Fibroblast of mammary gland (primary cell): ENCODE measurements at places on chromosomes 3 and 15.
A peak's percentile ranks its signal among the peaks of the same experiment; 100 is the strongest.

- DNase-seq = peak; percentile 5
These were observed 171.5 kb downstream of the LRTM1 start for GRCh38 chr3:54756330-54756731.

GRCh38 chr3:122406198-122406597, 9.7 kb downstream of the WDR5B start:
- DNase-seq = no peak

- no peak for DNase-seq
These were observed 136.1 kb downstream of the CACNA1D start for GRCh38 chr3:53630547-53630946.

DNA sequence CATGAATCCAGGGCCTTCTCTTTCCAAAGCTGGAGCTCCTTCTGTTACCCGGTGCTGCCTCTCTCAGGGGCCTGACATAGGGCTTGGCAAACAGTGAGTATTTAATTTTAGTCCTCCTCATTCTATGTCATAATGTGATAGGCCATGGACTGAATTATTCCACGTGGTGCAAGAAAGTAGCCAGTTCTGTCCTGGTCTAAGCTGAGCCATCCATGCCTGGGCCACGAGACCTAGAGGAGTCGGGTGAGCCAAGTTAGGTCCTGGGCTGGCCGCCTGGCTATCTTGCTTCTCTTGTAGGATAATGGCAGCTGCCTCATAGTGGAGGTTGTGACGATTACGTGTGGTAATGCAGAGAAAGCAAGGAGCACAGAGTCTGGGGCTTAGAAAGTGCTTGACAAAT, 170.6 kb downstream of the FAM43A start:
- no peak for DNase-seq

GRCh38 chr3:188031121-188031520, 122.8 kb upstream of the LPP start:
- DNase-seq = no peak

DNA sequence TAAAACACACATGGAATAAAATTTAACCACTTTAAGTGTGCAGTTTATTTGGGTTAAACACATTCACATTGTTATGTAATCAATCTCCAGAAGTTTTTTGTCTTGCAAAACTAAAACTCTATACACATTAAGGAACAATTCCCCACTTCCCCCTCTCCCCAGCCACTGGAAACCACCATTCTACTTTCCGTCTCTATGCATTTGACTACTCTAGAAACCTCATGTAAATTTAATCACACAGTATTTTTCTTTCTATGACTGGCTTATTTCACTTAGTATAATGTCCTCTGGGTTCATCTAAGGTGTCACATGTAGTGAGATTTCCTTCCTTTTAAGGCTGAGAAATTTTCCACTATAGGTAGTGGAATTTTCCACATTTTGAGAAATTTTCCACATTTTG, 568.7 kb upstream of the UBE2E2 start:
- DNase-seq = no peak

- no peak for DNase-seq
These were observed 1.9 kb downstream of the CHD2 start for GRCh38 chr15:92901995-92902394.

DNA sequence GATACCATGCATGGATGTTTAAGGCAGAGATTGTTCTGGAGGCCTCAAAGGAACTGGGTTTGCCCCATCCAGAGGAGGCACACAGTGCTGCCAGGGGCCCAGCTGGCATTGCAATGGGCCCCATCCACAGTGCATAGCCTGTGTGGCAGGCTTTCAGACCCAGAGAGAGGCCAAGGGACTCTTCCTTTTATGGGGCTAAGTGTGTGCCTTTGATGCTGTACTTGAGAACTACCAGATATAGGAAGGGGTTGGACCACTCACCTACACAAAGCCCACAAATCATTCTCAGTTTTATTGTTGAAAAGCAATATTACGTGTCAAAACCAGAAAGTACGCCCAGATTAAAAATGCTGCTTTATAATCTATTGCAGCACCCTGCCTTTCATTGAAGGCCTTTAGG, 134.9 kb downstream of the EPHB1 start:
- DNase-seq = no peak

- DNase-seq = no peak
These were observed 95.3 kb upstream of the SLC2A2 start for GRCh38 chr3:171121801-171122200.

DNA sequence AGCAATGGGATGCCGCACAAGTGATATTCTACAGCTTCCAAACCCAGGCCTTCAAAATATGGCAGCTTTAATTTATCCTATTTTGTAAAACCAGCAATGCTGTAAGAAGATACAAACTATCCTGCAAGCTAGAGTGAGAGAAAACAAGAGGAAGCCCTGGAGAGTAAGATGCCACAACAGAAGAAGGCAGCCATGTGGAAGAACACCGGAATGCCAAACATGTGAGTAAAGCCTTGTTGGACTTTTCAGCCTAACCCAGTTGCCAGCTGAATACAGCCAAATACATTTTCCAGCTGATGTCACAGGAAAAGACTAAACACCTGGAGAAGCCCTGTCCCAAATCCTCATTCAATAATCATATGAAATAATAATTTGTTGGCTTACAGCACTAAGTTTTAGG, 1115.1 kb upstream of the CADM2 start:
- no peak for DNase-seq

DNA sequence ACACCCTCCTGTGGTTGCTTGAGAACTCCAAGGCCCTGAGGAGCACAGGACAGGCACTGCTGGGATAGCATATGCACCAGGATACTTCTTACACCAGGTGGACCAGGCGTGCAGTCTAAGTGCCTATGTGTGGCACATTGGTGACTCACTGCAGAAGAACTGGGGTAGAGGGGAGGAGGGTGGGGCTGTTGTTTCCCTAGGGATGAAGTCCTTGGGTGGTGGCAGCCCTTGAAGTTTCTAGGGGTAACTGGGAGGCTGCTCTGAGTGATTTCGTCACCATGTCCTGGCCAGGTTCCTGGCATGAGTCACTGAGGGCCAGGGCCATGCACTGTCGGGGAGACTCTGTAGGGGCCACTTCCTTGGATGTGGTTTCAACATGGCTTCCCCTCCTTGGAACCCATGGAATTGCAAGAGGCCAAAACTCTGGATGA, 15.9 kb downstream of the MYZAP start:
- DNase-seq = peak; percentile 71

- DNase-seq = peak; percentile 39
These were observed 51.3 kb downstream of the CCK start for GRCh38 chr3:42214565-42215283.

- DNase-seq = peak; percentile 61
These were observed 44.5 kb downstream of the OXNAD1 start for GRCh38 chr3:16309558-16309957.

- peak; percentile 26 for DNase-seq
These were observed 458.4 kb upstream of the ADAMTS9 start for GRCh38 chr3:65146179-65146578.

DNA sequence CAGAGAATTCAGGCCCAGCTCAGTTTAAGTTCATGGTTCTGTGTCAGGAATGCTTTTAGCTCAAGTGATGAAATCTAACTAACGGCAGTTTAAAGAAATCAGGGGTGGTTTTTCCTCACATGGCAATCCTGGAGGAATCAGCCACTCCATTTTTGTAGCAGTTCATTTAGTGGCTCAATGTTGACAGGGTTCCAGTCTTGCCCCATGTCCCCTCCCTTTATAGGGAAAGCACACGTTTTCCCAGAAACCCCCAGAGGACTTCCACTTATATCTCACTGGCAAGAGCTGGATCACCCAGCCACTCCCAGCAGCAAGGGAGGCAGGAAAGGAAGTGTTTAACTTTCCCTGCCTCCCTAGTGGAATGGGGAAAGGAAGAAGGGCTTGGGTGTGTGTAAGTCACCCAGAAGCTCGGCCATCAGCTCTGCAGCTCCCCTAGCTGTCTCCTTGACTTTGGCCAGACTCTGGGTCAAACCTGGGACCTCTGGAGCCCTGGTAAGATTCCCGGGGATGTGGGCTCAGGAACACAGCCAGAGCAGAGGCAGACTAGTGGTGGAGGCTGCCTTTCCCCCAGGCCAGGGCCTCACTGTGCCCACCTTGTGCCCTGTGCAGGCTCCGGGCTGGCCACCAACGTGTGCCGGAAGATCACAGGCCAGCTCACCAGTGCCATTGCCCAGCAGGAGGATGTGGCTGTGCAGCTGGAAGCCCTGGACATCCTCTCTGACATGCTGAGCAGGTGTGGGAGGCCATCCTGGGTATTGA, 11.3 kb downstream of the CAND2 start:
- no peak for DNase-seq

GRCh38 chr15:61474796-61475195, 245.7 kb upstream of the RORA start:
- DNase-seq = peak; percentile 60

DNA sequence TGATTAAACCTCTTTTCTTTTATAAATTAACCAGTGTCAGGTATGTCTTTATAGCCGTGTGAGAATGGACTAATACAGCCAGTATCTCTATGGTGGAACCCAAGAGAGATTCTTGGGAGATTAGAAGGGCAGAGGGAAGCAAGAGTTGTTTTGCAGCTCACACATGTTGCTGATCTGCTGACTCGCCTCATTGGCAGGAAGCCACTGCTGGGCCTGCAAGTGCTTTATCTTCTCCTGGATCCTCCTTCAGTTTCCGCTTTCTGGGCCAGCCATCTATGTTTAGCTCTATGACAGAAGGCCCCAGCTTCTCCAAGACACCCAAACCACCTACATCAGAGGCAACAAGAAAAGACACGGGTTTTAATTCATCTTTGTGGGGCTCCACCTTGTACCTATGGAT, 23.4 kb upstream of the GALNT15 start:
- DNase-seq = peak; percentile 95

DNA sequence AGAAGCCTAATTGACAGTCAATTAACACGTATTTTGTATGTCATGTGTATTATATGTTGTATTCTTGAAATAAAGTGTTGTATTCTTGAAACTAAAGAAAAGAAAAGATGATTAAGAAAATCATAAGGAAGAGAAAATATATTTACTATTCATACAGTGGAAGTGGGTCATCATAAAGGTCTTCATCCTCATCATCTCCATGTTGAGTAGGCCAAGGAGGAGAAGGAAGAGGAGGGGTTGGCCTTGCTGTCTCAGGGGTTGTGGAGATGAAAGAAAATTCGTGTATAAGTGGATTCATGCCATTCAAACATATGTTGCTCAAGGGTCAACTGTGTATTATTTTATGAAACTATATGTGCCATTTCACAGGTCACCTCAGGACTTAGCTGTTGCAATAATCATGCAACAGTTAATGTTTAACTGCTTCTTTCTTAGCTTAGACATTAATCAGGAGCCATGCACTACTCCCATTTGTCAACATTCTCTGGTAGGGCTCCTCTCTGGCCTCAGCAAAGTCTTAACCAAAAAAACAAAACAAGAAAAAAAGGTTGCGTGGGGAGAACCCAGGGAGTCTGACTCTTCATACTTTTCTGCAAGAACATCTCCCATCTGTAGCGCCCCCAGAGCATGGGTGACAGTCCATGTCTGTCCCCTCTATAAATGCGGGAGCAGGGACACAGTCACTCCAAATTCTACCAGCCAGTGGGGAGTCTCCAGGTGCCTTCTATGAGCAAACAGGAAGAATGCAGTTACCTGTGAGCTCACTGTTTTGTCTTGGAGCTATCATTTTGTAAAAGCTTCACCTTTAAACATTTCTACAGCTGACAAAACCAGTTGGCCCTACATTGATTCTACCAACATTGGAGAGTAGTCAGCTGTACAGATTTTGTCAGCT, 19.9 kb upstream of the LRRC2 start:
- DNase-seq = no peak

- DNase-seq = peak; percentile 71
These were observed 15.3 kb downstream of the P2RY14 start for GRCh38 chr3:151262871-151263525.

DNA sequence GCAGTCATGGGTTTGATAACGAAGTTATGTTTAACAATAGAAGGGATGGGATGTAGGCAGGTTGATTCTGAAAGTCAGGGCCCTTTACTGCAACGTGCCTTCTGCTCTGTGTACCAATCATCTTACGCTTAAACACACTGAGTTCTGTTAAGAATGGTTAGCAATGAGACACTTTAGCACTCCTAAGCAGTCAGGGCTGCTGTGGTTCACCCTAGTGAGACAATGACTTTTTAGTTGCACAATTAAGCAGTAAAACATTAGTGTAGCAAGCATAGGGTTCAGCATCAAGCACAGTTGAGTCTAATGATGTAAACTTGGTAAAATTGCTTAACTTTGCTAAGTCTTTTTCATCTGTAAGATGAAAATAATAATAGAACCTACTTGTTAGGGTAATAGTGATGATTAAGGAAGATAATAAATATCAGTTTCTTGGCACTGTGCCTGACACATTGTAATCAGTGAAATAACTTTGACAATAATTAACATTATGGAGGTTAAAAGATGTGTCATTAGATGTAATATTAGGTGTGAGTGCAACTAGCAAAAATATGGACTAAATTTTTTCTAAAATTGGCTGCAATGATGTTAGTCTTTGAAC, 484.2 kb upstream of the THBS1 start:
- DNase-seq = no peak

DNA sequence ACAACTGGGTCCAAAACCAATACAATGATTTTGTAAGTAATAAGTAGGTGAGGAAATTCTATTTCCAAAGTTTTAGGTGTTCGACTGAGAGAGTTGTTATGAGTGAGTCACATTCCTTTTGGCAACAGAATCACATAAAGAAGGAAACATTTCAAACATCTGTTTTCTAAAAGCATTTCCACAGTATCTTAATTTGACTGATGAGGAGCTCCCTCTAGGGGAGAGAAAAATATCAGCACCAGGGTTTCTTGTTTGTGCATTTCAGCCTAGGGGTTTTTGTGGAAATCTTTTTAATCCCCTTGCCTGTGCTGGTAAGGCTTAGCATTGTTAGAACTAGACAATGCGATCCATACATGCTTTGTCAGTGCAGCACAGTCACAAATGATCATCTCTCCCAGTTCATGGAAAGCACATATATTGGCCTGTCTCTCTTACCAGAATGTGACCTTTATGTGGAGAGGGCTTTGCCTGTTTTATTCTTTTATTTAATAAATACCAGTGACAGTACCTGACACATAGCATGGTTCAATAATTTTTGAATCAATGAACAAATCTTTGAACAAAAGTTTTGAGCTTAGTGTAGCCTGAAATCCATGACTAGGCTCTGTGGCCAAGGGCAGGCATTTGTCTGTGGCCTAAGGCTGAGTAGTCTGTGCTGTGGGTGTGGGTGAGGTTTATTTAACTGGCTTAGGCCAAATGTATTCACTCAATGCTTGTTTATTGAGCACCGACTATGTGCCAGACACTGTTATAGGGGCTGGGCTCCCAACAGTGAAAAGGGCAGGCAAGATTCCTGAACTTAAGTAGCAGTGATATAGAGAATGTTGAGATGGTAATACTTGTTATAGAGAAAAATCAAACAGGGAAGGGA, 21.1 kb upstream of the IQCF6 start:
- DNase-seq = peak; percentile 86

GRCh38 chr3:68666429-68667136, 265.8 kb downstream of the TAFA4 start:
- DNase-seq = no peak

- no peak for DNase-seq
These were observed 105.4 kb downstream of the HMG20A start for GRCh38 chr15:77525907-77526594.

- no peak for DNase-seq
These were observed 52.4 kb downstream of the SCN10A start for GRCh38 chr3:38763569-38763968.

GRCh38 chr3:55296030-55296429, 191.1 kb downstream of the WNT5A start:
- DNase-seq = peak; percentile 87
